Glomerular endothelial cell (primary cell): ENCODE measurements at places on chromosomes 1 and 21.

DNA sequence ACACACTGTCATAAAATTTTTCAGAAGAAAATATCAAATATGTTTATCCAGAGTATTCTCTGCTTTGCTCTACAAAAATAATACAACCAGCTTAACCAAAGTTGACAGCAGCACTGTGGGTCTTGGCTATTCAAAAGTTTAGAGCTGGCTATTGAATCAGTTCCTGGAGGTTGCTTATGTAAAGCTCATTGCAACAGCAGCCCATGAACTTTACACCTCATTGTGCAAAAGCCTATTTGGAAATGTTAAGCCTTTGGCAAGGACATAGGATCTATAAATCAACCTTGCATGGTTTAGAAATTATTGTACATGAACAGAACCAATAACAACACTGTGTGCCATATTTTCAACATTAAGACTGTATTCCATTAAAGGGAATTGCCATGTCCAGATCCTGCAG lies 714.9 kb downstream of the ADGRL2 start:
- DNase-seq = no peak

DNA sequence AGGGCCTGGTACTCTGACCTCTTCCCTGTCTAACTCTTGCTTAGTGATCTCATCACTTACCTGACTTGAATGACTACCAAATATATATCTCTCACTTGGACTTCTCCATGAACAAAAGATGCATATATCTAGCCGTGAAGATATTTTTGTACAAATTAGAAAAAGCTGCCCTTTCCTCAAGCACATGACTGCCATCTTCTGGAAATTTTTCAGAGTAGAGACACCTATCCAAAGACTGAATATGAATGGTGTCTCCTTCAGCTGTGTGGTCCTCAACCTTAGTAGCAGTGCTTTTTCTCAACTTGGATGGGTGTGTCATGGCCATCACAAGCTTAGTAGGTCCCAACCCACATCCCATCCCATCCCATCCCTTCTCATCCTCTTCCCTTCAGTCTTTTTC lies 142.3 kb downstream of the DNM3 start:
- DNase-seq = no peak

DNA sequence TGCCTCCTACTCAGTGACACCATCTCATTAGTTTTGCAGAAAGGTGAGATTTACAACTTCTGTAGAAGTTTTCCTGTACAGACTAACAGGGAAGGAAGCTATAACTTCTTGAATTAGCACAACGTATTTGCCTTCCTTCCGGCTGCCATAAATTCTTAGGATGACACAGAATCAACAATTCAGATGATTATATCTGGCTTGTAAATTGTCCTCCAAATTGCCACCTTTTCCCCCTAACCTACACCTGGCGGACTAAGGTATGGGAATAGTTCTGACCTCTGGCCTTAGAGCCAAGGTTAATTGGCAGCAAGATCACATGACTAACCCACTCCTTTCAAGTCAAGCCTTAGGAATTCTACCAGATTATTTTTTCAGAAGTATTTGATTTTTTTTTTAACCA lies 284.3 kb downstream of the LMO4 start:
- DNase-seq = no peak

GRCh38 chr1:225709101-225709500 lies 56.2 kb upstream of the ENAH start:
- no peak for DNase-seq

GRCh38 chr1:30164693-30165092 lies 558.7 kb downstream of the MATN1 start:
- no peak for DNase-seq

GRCh38 chr1:45913183-45913683 lies 109.8 kb downstream of the MAST2 start:
- no peak for DNase-seq

- DNase-seq = no peak
These were observed 250.2 kb downstream of the NPHP4 start for GRCh38 chr1:5742032-5742431.
